ENCODE measurements at places on chromosomes 3 and 15.

DNA sequence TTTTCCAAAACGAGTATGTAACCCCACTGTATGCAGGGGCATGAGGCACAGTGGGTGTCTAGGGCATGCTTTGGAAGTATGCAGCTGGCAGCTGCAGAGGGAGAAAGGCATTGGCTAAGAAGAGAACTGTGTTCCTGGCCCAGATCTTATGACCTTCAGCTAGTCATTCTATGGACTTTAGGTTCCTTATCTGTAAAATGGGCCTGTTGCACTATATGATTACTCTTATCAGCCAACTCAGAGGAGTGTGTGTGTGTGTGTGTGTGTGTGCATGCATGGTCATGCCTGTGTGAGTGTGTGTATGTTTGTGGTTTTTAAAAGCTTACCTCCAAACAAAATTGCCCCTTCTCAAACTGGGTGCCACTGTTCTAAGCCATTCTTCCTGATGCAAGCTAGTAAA, 27.4 kb upstream of the CHST2 start:
- DNase-seq = no peak

- no peak for DNase-seq
Observed at GRCh38 chr15:73079565-73079964, 27.3 kb downstream of the NEO1 start.

- DNase-seq = no peak
Observed at GRCh38 chr3:7841451-7841850, 660.2 kb upstream of the LMCD1 start.

- DNase-seq = no peak
Observed at GRCh38 chr3:173257797-173258196, 116.8 kb upstream of the SPATA16 start.

GRCh38 chr15:71114887-71115566, at the start of gene THSD4:
Gene THSD4 (plus strand): TSS chr15:71115471.
- peak; percentile 20 for DNase-seq

DNA sequence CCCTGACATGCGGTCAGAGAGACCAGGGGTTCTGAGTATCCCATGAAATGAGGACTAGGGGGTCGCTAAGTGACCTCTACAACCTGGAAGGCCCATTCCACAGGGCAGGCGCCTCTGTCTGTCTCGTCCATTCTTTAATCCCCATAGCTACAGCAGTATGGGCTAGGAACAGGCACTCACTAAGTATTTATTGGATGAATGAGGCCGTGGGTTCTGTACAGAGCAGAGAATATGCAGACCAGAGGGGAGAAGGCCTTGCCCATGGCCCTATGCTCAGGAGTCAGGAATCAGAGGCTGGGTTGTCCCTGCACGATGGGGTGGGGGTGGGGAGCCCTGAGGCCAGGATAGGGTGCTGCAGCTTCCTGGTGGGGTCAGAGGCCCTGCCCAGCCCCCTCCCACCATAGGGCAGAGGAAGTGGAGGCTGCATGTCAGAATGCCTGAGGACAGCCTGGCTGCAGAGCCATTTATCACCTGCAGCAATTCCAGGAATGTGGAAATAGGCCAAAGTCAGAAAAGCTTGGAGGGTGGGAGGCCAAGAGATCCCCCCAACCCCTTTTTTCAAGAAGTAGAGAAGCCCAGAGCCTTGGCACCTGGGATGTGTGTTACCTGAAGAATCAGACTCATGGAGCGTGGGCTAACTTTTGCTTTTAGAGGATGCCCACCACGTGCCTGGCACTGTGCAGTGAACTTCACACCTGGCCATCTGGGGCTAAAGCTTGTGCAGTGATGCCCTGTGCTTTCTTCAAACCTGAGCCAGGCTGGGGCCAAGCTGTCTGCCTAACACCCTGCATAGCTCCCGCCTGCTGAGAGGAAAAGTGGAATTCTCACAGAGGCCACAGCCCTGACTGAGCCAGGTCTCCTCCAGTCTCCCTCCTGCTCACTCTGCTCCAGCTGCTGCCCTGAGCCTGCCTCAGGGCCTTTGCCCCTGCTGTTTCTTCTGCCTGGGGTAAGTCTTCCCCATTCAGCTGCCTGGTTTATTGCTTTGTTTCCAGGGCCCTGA, 109.4 kb downstream of the WNT7A start:
- DNase-seq = no peak

DNA sequence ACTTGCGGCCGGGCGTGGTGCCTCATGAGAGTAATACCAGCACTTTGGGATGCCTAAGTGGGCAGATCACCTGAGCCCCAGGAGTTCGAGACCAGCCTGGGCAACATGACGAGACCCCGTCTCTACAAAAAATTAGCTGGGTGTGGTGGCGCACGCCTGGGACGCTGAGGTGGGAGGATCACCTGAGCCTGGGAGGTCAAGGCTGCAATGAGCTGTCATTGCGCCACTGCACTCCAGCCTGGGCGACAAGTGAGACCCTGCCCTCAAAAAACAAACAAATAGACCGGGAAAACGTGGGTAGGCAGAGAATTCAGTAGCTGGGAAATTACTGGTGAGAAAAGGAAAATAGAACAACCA, 667 bp downstream of the UMPS start:
- DNase-seq = no peak
